ENCODE measurements at places on chromosomes 7 and 10. TPM values are rescaled to one million over a fixed set of nuclear protein-coding genes. Genes with fewer than 3 reads are reported as not detected.
A peak's percentile ranks its signal among the peaks of the same experiment; 100 is the strongest.

- DNase-seq: no peak
Measured at GRCh38 chr7:123570390-123571182, 13.0 kb upstream of the NDUFA5 start.

DNA sequence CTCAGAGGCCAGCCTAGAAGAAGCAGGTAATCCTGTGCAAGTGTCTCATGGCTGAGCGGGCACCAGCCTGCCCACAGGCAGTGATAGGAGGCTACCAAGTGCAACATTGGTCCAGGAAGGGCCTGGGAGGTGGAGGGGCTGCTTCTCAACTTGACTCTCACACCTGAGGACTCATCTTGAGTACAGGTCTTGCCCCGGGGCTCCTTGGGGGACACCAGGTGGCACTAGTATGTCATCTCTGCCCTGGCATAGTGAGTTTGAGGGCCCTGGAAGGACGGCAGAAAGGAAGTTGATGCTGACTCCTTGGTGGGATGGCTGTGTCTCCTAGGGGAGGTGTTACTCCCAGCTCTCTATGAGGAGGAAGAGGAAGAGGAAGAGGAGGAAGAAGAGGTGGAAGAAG, 2.3 kb downstream of the CCDC136 start:
- no peak for DNase-seq

GRCh38 chr7:43577485-43577951, 5.4 kb upstream of the STK17A start:
- no peak for DNase-seq

GRCh38 chr10:64658528-64658927, 1137.3 kb downstream of the REEP3 start:
- no peak for DNase-seq

- DNase-seq: no peak
Measured at GRCh38 chr10:76581506-76582256, 1055.9 kb downstream of the KCNMA1 start.

DNA sequence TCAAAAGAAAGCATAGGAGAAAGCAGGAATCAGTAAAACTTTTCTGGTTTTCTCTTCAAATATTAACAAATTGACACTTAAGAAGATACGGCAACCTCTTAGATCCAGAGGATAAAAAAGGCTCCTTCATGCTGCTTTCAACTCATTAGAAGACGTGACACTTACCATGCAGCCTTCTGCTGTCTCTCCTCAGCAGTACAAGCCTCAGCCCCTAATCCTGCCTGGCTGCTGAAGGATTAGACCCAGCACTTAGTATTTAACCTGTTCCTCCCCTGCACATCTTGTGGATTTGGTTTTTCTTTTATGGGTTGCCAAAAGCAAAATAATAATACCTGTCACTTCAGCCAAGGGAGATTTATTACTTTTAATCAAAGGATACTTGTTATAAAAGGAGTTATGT, 108.4 kb downstream of the LYZL1 start:
- no peak for DNase-seq

DNA sequence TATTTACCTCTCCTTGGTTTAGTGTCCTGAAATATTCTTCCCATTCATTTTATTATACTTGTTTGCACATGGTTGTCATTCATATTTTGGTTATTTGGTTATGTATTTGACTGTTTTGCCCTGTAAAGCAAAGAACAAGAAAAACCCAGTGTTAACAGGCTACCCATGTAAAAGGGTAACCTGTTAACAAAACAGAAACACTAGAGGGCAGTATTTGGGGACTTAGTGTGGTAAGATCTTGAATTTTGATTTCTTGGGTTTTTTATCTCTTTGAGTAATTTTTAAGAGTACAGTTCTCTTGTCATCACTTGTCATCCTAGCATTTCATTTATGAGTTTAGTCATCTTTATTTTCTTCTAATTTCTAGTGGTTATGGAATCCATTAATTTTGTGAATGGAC, 51.3 kb downstream of the POLL start:
- DNase-seq: no peak

- no peak for DNase-seq
Measured at GRCh38 chr10:27605318-27605717, 101.2 kb downstream of the RAB18 start.

DNA sequence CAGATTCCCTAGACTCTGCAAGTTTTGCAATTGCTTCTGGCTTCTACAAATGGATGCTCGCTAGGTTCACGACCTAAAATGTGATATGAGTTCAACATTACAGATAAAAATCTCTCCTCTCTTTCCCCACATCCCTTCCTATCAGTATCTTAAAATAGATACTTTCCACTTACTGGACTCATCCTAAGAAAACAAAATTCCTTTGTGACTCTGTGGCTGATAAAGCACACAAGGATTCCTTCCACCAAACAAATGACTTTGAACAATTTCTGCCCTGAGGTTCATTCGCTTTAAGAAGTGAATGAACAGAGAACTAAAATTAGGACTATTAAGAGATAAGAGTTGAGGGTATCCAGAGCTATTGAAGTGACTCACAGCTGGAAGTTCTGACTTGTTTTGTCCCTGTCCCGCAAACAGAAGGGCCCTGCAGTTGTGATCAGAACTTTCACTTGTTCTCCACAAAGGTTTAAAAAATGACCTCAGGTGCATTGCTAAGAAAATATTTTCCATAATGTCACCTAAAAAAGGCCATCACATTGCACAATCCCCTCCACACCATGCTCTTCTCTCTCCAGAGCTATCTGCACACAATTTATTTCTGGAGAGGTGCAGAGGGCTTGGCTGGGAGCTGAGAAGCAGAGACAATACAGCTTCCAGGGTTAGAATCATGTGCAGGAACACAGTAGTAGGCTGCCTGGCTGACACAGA, 96.1 kb downstream of the PIP4K2A start:
- DNase-seq: no peak

- DNase-seq: no peak
Measured at GRCh38 chr7:77395626-77396025, 20.5 kb downstream of the GSAP start.

- DNase-seq: no peak
Measured at GRCh38 chr7:3895341-3896116, 594.5 kb downstream of the SDK1 start.

DNA sequence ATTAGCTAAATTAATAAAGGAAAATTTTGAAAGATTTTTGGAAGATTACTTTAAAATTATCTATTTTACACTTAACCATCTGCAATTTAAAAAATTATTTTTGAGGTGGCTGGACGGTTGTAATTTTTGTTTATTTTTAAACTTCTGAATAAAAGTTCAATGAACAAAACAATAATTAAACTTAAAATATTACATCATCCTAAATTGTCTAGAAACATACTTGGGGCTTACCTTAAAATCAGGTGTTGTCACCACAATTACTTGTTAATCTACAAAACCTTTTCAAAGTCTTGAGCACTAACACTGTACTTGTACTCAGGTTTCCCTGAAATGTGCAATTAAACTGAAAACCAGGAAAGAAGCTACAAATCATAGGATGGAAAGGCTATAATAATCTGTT, 328.3 kb downstream of the NXPH1 start:
- no peak for DNase-seq

GRCh38 chr10:132443983-132444876, 47.2 kb downstream of the PWWP2B start:
- DNase-seq: no peak

- no peak for DNase-seq
Measured at GRCh38 chr10:93110472-93111146, 36.9 kb downstream of the CYP26A1 start.

GRCh38 chr10:68526634-68527307, 552 bp downstream of the SLC25A16 start:
- peak; percentile 69 for DNase-seq

GRCh38 chr10:123073187-123073586, 62.6 kb upstream of the HMX3 start:
- DNase-seq: no peak

DNA sequence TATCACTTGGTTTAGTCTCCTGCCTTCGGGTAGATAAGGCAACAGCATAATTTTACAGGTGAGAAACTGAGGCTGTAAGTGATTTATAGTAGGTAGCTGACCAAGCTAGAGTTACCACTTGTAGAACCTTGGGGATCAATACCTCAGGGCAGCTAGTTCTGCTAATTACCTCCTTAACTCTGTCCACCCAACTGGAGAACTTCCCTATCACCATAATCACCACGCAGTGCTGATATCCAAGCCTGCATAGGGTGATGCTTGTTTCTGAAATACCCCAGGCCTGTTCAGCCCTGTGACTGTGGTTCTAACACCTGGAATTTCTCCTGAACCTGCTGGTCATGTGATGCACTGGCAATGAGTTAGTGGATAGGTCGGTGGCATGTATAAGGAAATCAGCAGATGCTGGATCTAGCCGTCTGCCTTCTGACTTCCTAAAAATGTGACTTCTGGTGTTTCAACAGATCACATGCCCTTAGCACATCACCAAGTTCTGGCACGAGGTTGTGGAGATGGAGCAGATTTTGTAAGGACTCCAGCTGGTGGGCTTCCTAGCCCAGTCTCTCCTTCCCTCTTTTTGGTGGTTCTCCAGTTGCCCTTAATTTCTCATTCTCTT, 15.3 kb downstream of the PLAU start:
- no peak for DNase-seq

DNA sequence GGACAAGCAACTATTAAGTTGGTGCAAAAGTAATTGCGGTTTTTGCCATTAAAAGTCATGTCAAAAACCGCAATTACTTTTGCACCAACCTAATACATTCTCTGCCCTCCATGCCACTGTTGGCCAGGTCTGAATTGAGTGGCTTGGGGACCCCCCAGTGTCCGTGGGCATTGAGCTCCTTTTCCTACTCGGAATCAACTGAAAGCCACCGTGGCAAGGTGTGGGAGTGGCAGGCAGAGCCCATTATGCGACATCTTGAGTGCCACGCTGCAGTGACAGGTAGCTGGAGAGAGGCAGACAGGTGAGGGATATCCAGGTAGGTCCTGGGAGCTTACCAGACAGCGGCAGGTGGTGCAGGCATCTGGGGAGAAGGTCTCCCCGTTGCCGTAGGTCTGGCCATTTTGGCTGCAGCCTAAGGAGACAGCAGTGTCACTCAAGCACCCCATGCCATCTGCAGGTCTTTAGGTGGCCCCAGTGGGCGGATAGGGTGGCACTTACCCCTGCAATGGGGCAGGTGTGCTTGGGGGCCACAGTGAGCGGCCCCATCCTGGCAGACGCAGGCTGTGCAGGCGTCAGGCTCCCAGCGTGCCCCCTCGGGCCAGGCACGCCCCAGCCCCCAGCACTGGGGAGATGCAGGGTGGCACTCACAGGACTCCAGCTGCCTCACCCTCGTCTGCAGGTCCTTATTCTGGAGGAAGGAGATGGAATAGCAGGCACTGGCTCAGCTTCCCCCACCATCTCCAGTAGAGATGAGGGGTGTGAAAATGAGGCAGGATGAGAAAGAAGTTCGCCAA, 3.5 kb downstream of the KCP start:
- DNase-seq: no peak

GRCh38 chr10:97905276-97905675, 55.6 kb downstream of the GOLGA7B start:
- DNase-seq: no peak

GRCh38 chr7:70607281-70607680, 524.7 kb upstream of the GALNT17 start:
- no peak for DNase-seq

DNA sequence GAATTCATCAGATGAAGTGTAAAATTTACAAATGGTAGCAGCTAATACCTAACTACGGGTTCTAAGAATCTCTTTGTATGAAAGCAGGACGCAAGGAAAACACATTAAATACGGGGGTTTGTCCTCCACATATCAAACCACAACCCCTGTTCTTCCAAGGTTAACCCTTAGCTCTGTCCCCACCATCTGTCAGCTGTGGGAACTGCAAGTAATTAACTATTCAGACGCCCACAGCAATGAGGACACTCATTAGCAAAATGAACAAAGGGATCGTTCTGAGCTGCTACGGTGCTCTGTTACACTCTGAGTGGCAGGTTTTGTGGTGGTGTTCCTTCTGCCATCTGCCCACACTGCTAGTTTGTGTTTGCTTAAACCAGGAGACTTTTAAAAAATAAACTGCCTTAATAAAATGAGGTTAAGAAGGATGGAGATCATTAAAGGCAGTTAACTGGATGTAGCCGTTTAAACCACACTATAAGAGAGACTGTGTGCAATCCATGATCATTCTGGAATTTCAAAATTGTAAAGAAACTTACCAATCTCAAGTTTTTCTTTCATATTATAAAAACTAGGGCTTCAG, 51.4 kb downstream of the C10orf67 start:
- no peak for DNase-seq

DNA sequence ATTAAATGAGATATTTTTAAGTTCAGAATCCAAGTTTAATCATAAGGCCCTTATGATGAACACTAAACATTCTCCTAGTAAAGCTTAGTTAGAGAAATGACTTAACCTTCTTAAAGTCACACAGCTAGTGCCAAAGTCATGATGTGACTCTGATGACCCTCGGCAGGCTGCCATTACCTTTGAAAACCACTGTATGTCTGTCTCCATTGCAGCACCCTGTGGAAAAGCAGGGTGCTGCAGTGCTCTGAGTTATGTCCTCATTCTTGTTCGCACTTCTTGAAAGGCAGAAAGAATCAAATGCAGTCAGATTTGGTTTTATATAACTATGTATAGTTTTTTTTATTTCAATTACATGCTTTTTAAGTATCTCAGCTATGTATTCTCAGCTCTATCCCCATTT, 105.0 kb downstream of the PHTF2 start:
- DNase-seq: no peak

GRCh38 chr7:111012799-111013675, 77.9 kb upstream of the LRRN3 start:
- no peak for DNase-seq

GRCh38 chr7:106094780-106095179, 17.3 kb downstream of the SYPL1 start:
- no peak for DNase-seq

DNA sequence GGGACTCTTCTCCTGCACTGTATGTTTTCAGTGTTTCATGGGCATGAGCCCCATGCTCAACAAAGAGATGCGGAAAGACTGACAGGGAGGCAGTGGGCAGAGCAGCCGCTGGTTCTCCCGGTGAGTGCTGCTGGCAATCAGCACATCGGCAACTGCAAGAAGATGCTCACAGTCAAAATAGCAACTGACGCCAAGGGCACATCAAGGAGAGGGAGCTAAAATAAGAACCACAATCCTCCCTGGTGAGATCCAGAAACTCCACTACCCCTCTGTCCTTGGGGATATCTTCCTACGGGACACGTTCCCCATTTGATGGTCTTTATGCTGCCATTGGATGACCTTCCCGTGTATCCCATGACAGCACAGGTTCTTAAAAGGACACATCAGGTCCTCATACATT, 28.9 kb upstream of the SVIL start:
- no peak for DNase-seq

Gene CLDN4
- 787 TPM for total RNA-seq

Gene MEOX2
- 3.0 TPM for total RNA-seq

Gene MACC1
- total RNA-seq: 27.8 TPM

Gene PPP1R3A
- not detected for total RNA-seq

Gene ATG9B
- 33.8 TPM for total RNA-seq

Gene GTF2IRD1
- total RNA-seq: 47.9 TPM

Gene ECD
- 27.9 TPM for total RNA-seq

Gene LHFPL3
- total RNA-seq: 0.31 TPM

Gene VAX1
- 0.58 TPM for total RNA-seq

Gene PKD2L1
- total RNA-seq: 0.26 TPM

Gene PROSER2
- total RNA-seq: 6.7 TPM

Gene CALHM2
- 27.8 TPM for total RNA-seq

Gene EN2
- total RNA-seq: 0.94 TPM

Gene SMO
- 38.6 TPM for total RNA-seq

Gene ENKUR
- 1.6 TPM for total RNA-seq

Gene NPFFR1
- total RNA-seq: not detected

Gene LIPM
- total RNA-seq: not detected

Gene TAC1
- total RNA-seq: 18.9 TPM

Gene SPDYE2
- not detected for total RNA-seq

Gene GARIN1A
- 2.4 TPM for total RNA-seq
